Kidney tubule cell (primary cell): ENCODE measurements at places on chromosomes 5 and 9.

- DNase-seq = no peak
These were observed 1190.1 kb downstream of the CDH12 start for GRCh38 chr5:21663082-21663481.

GRCh38 chr5:113614191-113614590 lies 100.7 kb downstream of the YTHDC2 start:
- DNase-seq = peak; percentile 45

GRCh38 chr5:1752881-1753280 lies 46.8 kb downstream of the MRPL36 start:
- DNase-seq = no peak

GRCh38 chr5:139985290-139985689 lies 57.8 kb downstream of the NRG2 start:
- DNase-seq = peak; percentile 68

GRCh38 chr9:129650680-129651235 lies 8.8 kb upstream of the ASB6 start:
- DNase-seq = peak; percentile 35

DNA sequence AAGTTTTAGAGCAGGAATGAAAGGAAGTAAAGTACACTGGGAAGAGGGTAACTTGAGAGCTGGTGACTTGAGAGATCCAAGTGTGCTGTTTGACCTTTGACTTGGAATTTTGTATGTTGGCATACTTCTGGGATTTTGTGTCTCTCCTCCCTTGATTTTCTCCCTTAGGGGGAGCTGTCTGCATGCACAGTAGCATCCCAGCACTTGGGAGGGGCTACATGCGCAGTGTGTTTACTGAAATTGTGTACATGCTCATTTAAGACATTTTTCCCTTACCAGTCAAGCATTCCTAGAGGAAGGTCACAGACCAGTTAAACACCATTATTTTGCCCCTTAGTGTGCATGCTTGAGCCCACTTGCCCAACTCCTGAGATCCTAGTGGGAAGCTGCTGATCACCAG lies 120.1 kb downstream of the ZNF622 start:
- DNase-seq = peak; percentile 5

DNA sequence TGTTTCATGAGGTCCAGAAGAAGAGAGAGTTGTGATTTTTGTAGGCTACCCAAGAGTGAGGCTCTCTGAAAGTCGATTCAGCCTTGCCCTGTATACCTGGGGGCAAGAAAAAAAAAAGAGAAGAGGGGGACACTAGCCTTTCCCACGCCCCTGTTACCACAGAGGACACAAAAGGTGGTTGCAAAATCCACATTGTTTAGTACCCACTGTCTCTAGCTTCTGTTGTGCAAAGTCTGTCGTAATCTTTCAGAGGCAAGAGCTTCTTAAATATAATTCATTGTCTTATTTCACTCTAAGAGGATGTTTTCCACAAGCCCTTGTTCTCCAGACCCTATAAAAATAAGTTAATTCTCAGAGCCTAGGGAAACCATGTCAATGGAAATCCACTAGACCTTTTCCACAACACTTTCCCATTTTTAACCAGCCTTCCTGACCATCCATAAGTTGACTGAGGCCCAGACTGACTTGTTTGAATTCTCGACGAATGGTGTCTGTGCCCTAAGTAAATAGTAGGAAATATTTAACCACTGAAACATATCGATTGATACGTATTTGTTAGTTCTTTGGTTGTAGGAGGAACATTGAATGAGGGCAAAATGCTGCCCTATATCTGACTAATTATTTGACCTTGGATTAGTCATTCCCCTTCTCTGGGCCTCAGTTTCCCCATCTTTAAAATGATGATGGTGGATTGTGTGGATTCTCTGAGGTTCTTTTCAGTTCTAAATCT lies 182.7 kb downstream of the PAPPA start:
- DNase-seq = no peak

GRCh38 chr5:52707616-52708015 lies 80.1 kb upstream of the ITGA1 start:
- DNase-seq = no peak

- DNase-seq = no peak
These were observed 198.8 kb downstream of the MAPKAP1 start for GRCh38 chr9:125508249-125508648.
